ENCODE measurements at places on chromosomes 5 and 9.

DNA sequence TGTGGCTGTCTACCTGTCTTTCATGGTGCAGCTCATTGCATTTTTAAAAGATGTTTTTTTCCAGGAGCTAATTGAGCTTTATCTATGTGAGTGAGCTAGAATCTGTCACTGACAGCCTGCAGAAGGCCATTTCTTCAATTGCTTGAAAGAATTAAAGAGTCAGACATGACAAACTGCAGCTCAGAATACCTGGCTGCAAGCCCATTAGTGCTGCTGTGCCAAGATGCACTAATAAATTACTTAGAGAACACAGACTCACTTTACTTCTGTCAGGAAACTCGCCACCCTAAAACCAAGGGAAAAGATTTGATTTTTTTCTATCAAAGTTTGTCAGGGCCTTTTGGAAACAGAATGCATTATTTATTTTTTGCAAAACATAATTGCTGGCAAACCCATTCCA, 368.3 kb downstream of the CAAP1 start:
- no peak for DNase-seq

DNA sequence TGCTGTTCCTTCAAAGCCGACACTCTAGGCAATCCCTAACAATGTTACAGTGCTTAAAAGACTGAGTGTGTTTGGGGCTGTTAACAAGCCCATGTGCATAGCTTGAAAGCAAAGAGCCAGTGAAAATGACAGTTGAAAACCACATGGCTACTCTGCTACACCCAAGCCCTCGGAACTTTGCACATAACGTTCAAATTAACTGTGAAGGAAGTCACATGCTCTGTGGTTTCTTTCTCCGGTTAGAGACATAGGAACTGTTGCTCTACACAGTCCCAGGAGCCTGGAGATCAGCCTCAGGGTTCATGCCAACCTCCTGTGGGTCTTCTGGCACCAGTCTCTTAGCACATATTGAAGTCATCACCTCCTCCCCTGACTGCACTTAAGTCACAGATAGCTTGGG, 51.1 kb downstream of the C9orf152 start:
- no peak for DNase-seq

- no peak for DNase-seq
Measured at GRCh38 chr9:134338394-134339182, 12.3 kb downstream of the RXRA start.

DNA sequence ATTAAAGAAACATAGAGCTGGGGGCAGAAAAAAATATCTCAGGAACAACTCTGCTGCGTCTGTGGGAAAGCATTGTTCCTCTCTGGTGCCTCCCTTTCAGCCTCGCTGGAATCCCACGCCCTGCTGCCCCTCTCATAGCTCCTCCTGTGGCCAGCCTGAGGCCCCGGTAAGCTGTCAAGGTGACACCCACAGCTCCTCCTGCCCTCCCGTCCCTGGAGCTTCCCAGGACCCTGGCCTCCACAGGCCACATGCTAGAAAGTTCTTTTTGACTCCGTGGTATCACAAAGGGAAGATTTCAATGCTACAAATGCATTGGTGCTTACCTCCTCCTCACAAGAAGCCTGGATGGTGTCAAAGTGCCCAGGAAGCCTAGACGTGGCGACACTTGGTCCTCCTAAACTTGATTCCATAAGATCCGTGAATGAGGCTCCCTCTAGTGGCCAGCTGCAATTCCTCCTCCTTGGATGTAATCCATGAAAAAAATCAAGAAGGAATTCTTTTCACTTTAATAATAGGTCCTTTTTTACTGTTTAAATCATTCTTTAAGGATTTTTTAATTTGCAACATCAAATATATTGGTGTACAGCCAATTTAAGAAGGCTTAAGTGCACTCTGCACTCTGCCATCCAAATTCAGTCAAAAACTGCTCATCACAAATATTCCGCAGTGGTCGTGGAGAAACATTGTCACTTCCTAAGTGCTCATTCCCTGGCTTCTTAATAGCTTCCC, 104.9 kb downstream of the CFAP90 start:
- peak; percentile 79 for DNase-seq

GRCh38 chr5:91864962-91865361, 481.8 kb upstream of the ARRDC3 start:
- no peak for DNase-seq

DNA sequence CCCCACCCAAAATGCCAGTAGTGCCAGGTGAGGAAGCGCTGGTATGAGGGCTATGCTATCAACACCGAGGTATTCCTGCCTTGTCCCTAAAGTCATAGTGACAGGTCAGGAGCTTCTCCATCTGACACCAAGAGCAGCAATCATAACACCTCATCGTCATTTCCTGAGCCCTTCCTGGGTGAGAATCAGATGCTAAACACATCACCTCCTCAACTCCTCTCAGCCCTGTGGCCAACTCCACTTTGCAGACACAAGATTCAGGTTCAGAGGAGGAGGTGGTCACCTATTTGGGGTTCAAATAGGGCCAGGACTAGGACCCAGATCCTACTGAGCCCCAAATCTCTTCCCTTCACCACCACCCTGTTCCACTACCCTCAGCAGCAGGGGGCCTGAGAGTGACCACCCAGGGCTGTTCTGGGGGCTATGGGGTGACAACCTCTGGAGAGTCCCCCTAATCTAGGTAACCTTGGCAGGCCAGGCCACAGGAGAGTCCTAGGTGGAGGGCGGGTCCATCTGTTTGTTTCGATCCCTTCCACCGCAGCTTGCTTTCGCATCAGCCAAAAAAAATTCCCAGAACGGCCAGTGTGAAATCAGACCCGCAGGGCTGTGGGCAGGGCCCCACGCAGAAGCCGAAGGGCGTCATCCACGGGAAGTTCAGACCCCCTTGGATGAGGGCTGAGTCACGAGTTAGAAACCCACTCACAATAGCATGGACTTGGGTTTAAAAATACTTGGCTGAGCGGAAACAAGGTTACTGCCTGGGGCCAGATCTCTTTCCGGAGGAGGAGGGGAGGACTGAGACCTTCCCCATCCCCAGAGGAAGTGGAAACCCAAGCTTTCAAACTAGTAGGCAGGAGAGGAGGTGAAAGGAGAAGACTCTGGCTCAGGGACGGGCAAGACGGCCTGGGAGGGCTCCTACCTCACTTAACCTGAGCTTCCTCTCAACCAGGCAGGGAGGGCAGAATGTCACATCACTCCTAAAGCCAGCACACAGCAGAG, 8.7 kb downstream of the STK10 start:
- no peak for DNase-seq

DNA sequence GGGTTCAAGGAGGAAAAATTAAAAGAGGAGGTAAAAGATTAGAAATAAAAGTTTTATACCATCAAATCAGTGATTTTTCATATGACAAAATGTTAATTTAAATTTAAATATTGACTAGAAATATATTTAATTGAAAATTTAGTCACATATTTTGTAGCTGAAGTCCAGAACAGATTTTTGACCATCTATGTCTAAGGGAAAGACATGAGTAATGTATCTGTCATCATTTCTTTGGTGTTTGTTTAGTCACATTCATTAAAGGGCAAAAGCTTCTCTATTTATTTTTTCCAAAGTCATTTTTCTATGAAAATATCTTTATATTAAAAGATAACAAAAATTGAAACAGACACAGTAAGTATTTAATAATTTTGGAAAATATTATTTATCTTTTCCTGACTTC, 252.0 kb upstream of the ISL1 start:
- DNase-seq, result no peak

DNA sequence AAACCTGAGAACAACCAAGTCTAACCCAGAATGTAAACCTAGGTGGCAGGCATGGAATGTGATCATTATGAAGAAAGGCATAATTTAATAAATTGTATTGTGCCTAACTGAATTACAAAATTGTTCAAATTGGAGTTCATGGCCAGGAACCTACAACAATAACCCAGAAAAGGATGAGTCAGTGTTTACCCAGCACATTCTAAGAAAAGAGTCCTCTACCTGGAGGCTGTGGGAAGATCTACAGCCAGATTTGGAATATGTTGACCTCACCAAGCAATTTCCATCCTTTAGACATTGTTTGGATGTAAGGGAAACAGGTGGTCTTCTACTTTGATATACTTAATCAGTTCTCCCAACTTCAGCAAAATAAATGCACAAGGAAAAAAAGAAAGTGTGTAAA, 152.2 kb downstream of the TMEM161B start:
- no peak for DNase-seq

GRCh38 chr5:36701085-36701698, 94.8 kb downstream of the SLC1A3 start:
- DNase-seq, result no peak

DNA sequence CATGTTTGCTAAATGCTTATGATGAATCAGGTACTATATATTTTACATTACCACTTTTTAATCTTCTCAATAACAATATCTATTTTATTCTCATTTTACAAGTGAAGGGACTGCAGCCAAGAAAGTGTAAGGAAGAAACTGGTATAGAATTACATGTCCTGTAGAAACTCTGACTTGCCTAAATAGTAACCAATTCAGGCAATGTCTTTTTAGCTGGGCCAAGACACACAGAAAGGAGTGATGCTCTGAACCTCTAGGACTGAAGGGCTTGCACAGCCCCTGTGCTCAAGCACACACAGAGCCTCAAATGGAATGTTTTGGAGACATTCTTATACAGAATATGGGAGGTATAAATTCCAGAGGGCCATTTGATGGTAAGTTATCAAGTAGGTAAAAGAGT, 286.4 kb upstream of the TNC start:
- no peak for DNase-seq

DNA sequence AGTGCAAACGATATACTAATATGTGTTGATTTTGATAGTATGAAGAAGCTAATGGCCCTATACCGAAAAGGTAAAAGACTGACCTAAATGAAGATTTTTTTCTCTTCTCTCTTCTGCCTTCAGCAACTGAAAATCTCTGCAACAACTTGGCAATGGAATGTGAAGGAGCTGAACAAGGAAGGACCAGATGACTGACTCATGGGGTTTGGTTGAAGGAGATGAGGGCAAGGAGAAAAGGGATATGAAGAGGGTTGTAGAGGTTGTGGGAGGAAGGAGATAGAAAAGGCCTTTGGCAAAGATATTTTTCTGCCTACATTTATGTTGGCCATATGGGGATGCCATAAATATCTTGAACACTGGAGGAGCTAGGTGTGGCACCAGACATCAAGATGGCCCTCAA, 129.7 kb upstream of the CHD1 start:
- DNase-seq, result no peak

DNA sequence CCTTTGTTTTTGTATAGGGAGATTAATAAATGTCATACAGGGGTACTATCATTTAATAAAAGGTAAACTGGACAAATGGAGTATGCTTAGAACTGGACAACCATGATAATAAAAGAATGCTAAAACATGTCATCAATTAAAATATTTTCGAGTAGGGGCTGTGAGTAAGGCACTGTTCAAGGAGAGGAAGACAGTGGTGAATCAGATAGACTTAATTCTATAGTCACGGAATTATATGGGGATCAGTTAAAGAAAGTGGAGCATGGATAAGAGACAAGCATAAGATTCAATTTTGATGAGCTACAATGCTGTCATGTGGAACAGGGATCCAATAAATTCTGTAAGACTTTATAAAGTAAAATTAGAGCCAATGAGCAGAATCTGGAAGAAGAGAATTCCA, 104.5 kb downstream of the HMHB1 start:
- no peak for DNase-seq

DNA sequence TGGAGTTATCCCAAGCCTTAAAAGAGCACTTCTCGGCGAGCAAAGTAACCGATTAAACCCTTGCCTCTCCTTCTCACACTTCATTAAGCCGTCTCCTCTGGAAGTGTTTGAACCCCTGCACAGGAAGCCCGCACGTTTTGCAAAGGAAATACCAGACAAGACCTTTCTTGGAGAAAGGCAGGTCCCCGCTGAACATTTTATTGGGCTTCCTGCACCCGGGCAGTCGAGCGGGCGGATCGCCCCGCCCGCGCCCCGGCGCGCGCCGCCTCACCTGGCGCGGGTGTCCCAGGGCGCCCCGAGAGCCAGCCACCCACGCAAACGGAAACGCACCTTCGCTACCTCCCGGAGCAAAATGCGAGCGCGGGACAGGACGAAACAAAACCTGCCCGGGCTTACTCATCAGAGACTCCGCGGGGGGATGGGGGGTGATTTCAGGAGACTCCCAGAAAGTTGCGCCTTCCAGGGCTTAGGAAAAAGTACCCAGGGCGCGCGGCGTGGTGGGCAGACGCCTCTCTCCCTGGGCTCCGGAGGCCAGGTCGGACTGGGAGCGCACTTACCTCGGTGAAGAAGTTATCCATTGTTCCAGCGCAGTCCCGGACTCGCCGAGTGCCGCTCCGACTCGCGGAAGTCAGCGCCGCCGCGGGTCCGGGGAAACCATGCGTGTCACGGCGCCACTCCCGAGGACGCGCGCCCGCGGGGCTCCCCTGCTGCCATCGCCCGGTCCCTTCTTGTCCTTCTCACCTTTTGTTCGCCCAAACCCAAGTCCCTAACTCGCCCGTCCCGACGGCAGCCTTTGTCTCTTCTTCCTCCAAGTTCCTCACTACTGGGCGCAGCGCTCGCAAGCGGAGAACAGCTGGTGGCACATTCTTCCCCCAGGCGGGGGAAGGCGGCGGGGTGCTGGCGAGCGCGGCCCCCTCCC, 598 bp downstream of the MYO10 start:
- DNase-seq, result no peak

- DNase-seq, result no peak
Measured at GRCh38 chr9:123584202-123585176, 228.5 kb downstream of the CRB2 start.

GRCh38 chr5:52878656-52879055, 90.9 kb downstream of the ITGA1 start:
- DNase-seq, result no peak
